Iris pigment epithelial cell (primary cell): ENCODE measurements at places on chromosomes 3 and 15.

- no peak for DNase-seq
Observed at GRCh38 chr15:35602836-35603235, 56.9 kb upstream of the DPH6 start.

DNA sequence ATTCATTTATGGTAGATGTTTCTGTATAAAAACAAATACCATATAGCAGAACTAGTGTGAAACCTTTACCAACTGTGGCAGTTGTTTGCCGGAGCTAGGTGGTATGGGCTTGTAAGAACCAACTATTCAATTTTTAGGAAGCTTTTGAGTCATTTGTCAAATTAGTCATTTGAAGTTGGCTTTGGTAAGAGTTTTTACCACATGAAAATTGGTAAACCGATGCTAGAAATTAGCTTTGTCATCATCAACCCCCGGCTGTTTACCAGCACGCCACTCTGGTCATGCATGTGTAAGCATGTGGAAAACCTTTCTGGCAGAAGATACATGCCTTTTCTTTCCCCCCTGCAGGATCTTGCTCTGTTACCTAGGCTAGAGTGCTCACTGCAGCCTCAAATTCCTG lies 63.3 kb downstream of the IL1RAP start:
- no peak for DNase-seq

DNA sequence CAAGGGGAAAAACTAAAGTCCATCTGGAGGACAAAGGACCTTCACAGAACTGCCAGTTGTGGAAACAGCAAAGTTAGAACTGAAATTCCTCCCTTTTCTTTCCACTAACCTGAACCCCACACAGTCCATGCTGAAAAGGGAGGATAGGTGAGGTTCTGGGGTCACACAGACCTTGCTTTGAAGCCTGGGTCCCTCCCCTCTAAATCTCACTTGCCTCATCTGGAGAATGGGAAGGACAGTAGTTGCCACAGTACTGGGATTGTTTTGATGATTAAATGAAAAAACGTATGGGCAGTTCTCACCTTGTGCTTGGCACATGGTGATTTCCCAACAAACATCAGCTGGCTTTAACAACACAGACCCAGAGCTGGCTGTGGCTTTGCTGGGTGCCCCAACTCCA lies 166.4 kb upstream of the LRIG1 start:
- DNase-seq = no peak

DNA sequence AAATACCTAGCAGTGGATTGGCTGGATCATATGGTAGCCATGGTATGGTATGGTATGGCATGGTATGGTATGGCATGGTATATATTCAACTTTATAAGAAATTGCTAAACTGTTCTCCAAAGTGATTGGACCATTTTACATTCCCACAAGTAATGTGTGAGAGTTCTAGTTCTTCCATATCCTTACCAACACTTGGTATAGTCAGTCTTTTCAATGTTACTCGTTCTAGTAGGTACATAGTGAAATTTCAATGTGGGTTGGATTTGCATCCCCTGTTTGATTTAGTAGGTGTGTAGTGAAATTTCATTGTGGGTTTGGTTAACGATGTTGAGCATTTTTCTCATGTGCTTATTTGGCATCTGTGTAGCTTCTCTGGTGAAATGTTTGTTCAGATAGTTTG lies 154.3 kb downstream of the ITPR1 start:
- DNase-seq = no peak

DNA sequence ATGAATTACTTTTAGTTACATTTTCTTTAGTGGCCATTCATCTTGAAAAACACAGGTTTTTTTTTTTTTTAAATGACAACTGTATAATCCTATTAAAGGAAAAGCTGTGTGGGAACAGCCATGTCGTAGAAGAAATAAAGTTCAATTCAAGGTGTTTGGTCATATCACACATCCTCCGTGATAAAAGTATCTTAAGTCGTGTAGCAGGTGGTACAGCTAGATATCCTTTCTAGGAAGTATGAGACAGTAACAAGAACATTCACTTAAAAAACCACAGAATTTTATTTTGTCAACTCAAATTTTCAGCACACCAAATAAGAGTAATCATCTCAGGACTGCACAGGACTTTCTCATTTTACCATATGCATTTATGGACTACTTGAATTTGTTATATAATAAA lies 16.1 kb downstream of the ZDHHC23 start:
- DNase-seq = no peak

- no peak for DNase-seq
Observed at GRCh38 chr3:159831466-159831865, 157.2 kb upstream of the IL12A start.

- peak; percentile 91 for DNase-seq
Observed at GRCh38 chr3:53255775-53256703, at the start of gene TKT. TSS of gene TKT (minus strand) at chr3:53256022. CDS start at chr3:53255942, 80 bp downstream.
